ENCODE measurements at places on chromosomes 7 and 10.

DNA sequence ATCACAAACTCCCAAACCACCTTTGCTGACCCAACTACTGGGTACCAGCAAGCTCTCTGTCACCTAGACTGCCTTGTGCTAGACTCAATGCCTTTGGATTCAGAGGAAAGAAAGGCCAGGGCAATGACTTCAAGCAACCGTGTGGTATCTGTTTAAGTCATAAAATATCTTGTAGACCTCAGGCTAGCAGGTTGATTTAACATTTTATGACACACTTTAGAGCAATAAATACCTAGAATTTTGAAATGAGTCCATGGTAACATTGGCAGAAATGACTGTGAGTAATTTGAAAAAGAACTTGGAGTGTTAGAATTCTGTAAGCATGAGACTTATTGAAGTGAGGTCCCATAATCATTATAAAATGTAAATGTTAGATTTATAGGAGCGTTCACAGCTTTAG is 87.2 kb downstream of the TWIST1 start:
- peak; percentile 9 for DNase-seq

DNA sequence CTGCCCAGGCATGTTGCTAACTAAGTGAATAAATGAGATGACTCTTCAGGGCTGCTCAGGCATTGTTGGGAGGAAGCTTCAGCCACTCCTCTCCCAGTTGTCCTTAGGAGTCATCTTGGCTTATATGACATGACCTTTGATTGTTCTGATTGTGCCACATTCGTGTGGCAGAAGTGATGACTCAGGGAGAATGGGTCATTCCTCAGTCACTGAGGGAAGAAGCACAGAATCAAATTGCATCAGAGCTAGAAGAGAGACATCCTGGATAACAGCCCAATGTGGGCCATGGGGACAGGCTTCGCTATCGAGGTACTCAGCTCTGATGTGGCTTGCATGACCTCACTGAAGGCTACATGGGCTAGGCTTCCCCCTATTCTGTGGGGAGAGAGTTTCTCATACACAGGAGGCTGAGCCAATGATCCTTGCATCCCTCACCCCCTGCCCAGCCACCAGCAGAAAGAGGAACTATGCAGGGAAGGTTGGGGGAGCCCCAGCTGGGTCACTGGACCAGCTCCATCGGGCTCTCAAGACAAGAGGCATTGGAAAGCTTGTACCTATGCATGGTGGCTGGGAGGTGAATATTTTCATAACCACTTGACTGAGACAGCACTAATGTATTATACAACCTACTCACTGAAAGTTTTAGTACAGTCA is 6.0 kb upstream of the HMX3 start:
- DNase-seq: no peak

- no peak for DNase-seq
These were observed 209.4 kb downstream of the CELF2 start for GRCh38 chr10:11227103-11227502.

DNA sequence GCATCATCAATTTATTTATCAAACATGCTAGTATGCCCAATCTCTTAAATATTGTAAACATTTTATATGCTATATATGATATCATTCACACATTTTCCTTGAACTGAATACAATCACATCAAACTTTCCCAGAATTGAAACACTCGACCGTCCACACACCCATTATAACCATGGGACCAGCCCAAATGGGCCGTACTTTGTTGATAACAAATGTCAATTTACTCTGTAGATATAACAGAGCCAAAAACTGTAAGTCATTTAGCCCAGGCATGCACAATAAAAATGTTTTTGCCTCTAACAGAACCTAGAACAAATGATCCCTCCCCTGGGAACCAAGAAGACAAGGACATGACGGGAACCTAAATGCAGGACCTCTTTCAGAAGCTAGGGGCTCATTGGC is 683 bp upstream of the ANKRD22 start:
- no peak for DNase-seq

- peak; percentile 83 for DNase-seq
These were observed 48.6 kb upstream of the PDGFA start for GRCh38 chr7:568031-568951.

DNA sequence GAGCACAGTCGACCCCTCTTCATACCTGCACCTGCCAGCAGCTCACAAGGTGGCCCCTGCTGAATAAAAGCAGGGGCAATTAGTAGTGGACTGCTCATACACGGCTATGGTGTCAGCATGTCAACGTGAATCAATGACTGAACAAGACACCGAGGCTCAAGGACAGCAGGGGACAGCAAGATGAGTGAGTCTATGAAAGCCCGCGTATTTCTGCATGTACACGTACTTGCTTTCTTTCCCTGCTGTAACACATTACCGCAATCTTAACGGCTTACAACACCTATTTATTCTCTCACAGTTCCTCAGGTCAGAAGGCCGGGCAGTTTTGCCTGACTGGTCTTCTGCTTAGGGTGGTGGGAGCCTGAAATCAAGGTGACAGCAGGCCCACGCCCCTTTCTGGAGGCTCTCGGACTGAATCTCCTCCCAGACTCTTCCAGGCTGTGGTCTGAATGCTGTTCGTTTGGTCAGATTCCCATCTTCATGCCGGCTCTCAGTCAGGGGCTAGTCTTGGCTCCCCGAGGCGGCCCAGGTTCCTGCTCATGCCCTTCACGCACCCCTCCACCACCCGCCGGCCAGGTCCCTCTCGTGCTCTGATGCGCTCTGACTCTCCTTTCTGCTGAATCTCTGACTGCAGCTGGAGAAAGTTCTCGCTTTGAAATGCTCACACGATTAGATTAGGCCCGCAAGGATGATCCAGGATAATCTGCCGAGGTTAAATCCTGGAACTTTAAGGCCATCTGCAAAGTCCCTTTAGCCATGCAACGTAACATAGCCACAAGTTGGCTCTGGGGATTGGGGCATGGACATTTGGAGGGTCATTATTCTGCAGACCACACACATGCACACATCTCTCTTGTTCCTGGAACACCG is 7.8 kb upstream of the PPP2R2D start:
- no peak for DNase-seq

DNA sequence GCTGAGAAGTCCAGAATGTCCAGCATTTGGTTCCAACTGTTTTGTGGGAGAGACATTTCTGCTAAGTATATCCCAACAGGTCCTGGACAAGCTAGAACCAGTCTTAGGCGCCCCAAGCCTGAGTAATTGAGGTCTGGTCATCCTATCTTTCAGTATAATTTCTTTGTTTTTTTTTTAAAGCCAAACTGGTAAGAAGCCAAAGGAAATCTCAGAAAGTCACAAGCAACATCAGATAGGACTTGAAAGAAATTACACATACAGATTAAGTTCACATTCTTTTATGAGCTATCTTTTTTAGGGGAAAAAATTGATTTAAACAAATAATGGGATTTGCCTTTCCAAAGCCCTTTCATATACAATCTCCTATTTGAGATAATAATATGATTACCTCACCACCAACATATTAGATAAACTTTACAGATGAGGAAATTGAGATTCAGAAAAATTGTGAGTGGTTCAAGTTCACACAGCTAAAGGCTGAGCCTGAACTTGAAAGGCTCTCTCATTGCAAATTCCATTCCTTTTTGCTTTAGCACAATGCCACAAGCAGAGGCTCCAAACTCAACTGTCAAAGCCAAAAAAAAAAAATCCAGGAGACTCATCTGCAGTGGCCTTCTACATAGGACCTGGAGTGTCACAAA is 15.0 kb downstream of the PDLIM1 start:
- no peak for DNase-seq

DNA sequence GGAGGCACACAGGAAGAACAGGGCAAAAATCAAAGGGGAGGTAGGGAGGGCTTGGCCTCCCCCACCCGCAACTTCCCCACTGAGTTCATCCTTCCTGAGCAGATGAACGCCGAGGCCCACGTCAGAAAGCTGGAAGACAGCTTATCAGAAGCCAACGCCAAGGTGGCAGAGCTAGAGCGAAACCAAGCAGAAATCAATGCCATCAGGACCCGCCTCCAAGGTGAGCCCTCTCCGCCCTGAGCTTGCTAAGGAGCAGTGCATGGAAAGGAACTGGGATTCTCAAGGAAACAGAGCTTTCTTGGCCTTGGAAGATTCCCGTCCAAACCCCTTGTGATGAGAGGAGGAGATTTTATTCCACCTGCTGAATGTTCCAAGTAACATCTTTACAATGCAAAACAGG is 16.5 kb downstream of the MYH16 start:
- DNase-seq: no peak

GRCh38 chr10:27192284-27192683 is 37.1 kb downstream of the MASTL start:
- peak; percentile 91 for DNase-seq

DNA sequence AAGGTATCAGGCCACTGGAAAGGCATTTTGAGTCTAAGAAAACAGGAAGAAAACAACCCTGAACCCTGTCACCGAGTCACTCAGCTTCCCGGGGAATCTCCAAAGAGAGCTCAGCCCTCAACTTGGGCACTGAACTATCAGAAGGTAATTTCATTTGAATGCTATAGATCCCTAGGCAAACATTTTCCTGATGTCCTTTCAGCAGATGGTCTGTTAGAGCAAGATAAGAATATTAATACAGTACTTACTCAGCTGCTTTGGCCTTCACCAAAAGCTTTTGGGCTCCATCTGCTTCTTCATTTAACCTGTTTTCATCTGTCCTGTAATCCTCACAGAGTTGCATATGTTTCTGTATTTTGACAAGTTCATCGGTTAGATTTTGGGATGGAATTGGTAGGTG is 34.2 kb upstream of the LAMB1 start:
- DNase-seq: no peak

DNA sequence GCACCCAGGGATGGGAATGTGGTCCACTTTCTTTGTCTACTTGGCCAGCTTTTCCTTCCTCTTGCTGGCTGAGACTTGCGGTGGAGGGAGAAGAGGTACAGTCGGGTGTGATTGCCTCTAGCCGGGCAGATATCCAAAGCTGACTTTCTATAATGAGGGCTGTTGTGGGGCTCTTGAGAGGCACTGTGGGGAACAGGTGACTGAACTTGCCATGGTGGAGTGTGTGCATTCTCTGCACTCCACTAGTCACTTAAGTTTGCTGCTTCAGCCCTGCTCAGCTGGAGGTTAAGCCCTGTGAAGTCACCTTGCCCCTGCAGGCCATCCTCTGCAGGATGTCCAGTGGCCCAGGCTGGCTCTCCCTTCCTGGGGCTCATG is 116.6 kb downstream of the AOAH start:
- DNase-seq: no peak

DNA sequence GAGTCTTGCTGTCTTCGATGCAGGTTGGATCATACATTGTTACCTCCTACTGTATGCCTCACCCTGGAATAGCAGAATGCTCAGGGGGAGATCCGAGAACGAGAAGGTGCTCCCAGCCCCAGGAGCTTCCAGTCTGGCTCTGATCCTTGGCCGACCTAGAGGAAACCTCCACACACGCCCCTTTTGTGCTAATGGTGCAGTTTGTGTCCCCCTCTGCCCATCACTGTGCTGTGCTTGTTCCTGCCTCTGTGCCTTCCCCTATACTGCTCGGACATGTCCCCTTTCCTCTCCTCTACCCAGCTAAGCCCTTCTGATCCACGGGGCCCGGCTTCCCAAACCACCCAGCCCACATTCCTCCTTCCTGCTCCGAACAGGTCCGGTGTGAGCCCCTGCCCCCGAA is 32.5 kb downstream of the ZNF775 start:
- no peak for DNase-seq

DNA sequence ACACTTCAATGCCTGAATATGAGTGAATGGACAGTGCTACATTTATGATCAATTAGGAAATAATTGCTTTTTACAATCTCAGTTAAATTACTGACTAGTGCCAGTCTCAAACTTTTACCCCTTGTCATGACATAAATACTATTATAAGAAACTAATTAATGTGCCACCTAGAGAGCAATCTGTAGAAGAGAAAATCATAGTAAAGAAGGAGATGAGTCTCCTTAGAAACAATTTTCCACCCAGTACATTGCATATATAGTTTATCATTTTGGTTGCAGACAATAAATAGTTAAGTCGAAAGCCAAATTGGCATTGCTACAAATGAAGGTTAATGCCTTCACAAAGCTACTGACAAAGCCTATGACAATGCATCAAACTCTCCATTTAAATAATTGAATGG is 68.6 kb downstream of the SLC13A1 start:
- no peak for DNase-seq

- no peak for DNase-seq
These were observed 143.9 kb upstream of the MGMT start for GRCh38 chr10:129322933-129323820.

DNA sequence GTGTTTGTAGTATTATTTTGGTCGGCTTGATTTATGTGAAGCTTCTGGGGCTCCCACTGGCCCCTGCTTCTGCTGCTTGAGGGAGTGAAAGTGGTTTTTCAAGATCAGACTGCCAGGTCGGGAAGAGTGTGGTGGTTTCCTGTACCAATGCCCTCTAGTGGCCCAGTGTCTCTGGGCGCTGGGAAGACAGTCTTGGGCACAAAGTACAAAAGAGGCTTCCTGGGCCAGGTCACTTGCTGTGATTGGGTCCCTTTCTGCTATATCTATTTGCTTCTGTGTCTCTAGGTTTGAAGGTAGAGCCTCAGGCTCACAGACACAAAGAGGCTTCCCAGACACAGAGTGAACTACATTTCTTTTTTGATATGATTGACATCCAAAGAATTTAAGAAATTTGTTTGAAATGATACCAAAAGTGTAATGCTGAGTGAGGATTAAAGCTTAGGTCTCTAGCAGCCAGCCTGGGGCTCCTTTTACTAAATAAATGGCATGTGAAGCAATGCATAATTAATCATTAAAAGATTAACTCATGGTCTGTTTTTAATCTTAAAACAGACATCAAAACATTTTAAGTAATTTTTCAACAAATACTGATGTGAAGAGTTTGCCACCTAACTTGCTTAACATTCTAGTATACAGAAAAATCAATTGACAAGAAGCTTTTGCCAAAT is 36.3 kb downstream of the ABCB1 start:
- DNase-seq: peak; percentile 14

- DNase-seq: peak; percentile 24
These were observed 9.3 kb upstream of the OR6V1 start for GRCh38 chr7:143042790-143043271.

- peak; percentile 94 for DNase-seq
These were observed 97.9 kb downstream of the WDR11 start for GRCh38 chr10:120948889-120949608.

- DNase-seq: no peak
These were observed 126.7 kb downstream of the RAPGEF5 start for GRCh38 chr7:22230238-22230637.

GRCh38 chr10:62618054-62618453 is 186.5 kb upstream of the ADO start:
- no peak for DNase-seq

- DNase-seq: no peak
These were observed 855.9 kb downstream of the GRID1 start for GRCh38 chr10:85510682-85511081.

GRCh38 chr7:18803923-18804322 is 308.4 kb downstream of the HDAC9 start:
- no peak for DNase-seq

GRCh38 chr10:128660726-128661125 is 534.5 kb upstream of the MKI67 start:
- no peak for DNase-seq

Measured in AG20443 (cell line).